ENCODE measurements at places on chromosomes 12 and 14.

- DNase-seq = no peak
Measured at GRCh38 chr12:56714431-56714929, 10.6 kb downstream of the NACA start.

- DNase-seq = no peak
Measured at GRCh38 chr14:34633742-34634141, 3.8 kb upstream of the SNX6 start.

DNA sequence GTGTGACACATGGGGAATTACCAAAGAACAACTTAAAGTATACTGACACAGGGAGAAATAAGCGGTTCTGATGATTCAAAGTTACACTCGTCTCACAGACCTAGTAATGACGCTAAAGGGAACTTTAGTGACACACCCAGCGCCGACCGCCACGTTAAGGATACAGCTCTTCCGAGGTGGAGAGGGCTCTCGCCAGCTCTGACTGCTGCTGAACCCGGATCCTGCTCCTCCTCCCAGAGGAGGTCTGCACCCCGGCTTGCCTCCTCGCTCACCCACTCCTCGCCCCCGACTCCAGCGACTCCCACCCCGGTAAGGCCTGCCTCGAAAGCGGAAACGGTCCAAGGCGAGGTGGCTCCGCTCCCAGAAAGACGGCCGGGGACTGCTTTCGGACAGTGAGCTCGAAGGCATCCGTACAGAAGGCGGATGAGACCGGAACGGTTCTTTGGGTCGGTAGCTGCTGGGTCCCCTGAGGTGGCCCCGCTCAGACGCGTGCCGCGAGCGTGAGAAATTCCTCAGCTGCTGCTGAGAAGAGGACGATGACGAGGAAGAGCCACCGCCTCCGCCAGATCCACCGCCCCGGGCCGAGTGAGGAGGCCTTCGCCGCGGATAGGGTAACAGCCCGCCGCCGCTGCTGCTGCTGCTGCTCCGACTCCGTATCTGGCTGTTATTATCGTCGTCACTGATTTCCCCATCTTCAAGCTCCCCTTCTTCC, 643 bp downstream of the ZFC3H1 start:
- DNase-seq = peak; percentile 72

DNA sequence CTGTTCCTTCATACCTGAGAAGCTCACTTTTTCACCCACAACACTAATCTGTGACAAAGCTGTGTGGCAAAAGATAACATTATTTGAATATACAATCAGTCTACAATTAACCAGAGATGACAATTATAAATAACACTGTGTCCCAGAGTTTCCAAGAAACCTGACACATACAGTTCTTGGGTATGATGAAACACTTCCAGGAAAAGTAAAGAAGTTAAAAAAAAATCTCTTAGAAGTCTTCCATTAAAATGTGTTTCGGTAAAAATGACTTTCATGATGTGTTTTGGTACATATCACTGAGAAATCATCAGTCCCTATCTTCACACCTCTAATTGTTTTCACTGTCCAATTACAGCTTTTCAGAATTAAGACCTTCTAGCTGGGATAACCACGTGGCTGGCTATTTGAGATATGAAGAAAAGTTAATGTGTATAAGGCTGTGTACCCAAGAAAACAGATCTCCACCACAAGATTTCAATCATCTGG, 390.2 kb downstream of the SOX5 start:
- no peak for DNase-seq

- no peak for DNase-seq
Measured at GRCh38 chr12:58540480-58541299, 379.6 kb downstream of the LRIG3 start.

Measured in hematopoietic multipotent progenitor cell treated with erythropoietin and hydrocortisone succinate and interleukin-3 and kit ligand, for 15 days (in vitro differentiated cells).